ENCODE measurements at places on chromosomes 16 and 17.

DNA sequence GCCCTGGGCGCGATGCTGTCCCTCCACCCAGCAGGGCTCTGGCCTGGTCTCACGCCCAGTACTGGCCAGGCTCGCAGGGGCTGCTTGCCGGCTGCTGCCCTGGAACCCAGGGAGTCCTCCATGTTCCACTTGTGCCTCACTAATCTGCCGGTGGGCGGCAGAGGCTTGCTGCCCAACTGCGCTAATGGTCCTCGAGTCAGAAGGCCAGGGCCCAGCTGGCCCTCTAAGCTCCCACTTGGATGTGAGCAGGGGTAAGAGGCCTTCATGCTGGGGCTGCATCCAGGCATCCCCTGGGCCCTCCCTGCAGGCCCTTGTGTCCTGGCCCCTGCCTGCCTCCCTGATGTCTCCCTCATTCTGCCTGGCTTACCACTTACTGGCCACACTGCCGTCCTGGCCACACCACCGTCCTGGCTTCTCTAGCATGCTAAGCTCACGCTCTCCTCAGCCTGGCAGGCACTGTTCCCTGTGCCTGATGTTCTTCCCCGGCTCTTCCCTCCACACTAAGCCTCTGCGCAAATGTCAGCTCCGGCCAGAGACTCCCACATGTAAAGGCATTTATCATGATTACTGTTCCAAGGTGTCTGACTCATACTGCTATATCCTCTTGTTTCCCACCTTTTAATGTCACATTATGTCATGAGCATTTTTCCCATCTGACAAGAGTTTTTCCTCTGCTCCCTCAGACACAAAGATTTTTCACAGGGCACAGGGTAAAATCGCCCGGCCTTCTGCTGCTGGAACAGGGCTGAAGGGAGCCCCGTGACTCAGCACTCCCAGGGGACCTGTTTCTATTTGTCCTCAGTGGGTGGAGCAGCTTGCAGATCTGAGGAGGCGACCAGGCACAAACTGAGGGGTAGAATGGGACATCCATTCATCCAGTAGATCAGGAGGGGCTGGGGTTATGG lies 15.9 kb downstream of the B9D1 start:
- DNase-seq: no peak

DNA sequence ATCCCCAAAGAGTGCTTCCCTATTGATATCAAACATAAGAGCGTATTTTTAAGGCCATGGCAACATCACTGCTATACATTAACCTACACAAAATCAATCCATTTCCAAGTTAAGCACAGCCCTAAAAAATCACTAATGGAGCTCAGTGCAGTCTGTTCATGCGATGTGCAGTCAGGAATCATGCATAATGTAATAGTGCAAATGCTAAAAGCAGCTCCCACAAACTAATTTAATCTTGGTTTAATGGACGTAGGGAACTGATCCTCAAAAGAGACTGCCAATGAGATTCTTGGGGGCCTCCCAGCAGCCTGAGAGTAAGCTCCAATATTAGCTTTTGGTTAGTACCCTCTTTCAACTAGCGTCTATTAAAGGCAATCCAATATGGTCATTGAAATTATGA lies 245.9 kb downstream of the TOX3 start:
- DNase-seq: no peak

DNA sequence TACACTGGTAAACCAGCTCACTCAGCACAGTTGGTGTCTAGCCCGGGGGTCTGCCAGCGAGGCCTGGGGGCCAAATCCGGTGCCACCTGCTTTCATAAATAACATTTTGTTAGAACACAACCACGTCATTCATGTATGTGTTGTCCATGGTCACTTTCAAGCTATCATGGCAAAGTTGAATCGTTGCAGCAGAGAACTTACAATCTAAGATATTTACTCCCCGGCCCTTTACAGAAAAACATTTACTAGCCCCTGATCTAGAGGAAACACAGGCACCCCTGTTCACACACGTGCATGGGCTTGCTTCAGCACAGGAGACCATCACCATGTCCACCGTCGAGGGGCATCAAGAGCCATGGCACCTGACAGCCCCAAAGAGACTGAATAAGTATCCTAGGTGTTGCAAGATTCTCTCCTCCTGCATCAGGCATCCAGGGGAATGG lies 111.4 kb upstream of the DNAH9 start:
- no peak for DNase-seq

DNA sequence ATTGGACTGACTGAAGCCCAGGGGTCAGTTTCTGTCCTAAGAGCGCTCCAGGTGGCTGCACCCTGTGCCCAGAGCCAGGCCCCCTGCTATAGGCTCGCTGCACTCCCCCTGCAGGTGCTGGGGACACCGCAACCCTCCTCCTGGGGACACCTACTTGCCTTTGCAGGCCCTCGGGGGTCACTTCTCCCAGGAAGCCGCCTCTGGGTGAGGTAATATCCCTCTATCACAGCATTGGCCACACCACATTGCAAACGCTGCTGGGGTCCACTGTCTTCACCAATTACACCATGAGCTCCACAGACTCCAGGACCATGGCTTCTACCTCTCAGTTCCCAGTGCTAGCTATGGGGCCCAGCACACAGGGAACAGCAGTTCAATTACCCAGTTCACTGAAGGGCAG lies 14.9 kb downstream of the USP36 start:
- DNase-seq: no peak

- no peak for DNase-seq
Measured at GRCh38 chr16:49468611-49469310, 95.2 kb downstream of the C16orf78 start.

- DNase-seq: no peak
Measured at GRCh38 chr17:3911271-3912053, 4.8 kb downstream of the P2RX1 start.

GRCh38 chr16:14510939-14511799 lies 118.9 kb downstream of the PARN start:
- no peak for DNase-seq

DNA sequence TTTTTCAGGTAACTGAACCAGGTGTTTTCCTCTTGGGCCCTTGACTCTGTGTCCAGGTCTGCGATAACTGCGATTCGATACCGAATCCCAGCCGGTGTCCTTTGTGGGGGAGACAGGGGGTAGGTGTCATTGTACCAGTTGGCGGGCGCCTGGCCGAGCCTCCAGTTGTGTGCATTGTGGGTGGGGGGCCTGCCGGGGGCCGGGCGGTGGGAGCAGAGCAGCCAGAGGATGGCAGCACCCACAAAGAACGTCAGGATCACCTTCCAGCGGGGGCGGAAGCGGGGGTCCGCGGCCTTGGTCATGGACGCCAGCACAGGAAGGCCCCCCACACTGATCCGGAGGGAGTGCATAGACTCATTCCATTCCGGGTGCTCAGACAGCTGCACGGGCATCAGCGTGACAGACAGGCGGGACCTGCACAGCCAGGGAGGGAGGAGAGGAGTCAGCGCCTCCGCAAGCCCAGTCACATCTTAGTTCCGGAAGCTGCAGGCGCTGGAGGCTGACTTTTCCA lies 12.3 kb downstream of the CANT1 start:
- DNase-seq: no peak
